ENCODE measurements at places on chromosomes 3 and 15.

DNA sequence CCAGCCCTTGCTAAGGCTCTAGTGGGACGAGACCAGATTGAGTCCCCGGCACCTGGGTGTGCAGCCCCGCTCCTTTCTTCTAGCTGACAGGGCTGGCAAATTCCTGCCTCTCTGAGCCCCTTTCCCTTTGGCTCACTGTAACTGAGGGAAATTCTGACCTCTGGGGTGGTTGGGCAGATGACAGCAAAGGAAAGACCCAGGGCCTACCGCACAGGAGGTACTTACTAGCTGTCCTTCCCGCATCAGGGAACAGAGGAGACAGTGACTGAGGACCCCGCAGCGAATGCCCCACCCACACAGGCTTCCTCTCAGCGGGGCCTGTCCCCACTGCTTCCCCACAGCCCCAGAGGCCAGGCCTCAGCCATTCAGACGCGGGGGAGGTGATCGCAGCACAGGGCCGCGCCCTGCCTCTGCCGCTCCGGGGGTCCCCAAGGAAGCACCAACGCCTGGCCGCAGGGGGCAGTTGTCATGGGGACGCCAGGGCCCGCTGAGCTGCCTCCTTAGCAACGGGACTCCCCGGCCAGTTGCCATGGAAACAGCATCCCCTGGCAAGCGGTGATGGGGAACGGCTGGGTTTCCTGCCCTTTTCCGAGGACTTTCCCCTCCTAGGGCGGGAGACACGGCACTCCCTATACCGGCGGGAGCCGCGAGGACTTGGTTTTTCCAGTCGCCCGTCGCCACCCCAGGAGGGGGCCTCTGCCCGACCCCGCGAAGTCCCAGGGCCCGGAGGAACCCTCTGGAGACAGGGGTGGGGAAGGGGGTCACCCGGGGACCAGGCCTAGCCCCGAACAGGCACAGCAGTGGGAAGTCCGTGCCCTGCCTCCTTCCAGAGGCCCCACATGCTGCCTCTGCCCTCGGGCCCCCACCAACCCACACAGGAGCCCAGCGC is 50.1 kb downstream of the HCN4 start:
- DNase-seq, result no peak

DNA sequence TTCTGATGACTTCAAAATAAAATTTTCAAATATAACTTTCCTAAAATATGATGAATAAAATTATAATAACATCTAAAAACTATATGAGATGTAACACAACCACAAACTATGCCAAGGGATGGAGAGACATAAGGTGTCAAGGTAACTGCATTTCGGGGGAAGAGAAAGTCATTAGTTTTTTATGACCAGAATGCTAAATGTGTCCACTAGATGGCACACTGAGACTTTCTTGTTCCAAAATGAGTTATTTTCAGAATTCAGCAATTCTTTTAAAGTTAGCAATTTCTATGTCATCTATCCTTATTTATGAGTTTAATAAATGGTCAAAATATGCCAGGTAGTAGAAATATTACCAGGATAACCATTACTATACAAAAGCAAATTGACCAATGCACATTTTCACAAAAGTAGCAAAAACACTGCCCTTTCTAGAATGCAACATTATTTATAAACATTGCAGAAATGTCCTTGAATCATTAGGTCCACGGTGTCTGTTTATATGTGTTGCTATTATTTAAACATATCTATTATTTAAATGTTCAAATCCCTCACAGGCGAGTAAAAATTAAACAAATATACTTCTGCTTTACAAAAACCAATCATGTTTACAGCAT is 374.2 kb downstream of the PLCL2 start:
- DNase-seq, result no peak

- DNase-seq, result no peak
These were observed 166.8 kb upstream of the LRRN1 start for GRCh38 chr3:3632449-3632848.

GRCh38 chr15:87954793-87955192 is 301.7 kb downstream of the NTRK3 start:
- no peak for DNase-seq

DNA sequence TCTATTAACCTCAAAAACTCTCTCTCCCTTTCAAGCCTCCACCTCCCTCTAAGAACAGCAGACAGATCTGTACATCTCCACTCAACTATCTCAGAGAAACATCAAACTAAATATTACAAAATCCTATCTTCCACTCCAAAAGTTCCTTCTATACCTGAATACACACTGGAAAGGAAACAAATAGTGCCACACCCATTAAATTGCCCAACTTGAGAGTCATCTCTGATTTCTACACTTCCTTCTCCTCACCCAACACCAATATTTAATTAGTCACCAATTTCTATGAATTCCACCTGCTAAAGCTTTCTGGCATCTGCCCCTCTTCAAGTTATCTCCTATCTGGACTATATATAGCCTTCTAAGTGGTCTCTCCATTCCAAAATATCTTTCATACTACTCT is 65.8 kb downstream of the PEAK1 start:
- DNase-seq, result no peak

DNA sequence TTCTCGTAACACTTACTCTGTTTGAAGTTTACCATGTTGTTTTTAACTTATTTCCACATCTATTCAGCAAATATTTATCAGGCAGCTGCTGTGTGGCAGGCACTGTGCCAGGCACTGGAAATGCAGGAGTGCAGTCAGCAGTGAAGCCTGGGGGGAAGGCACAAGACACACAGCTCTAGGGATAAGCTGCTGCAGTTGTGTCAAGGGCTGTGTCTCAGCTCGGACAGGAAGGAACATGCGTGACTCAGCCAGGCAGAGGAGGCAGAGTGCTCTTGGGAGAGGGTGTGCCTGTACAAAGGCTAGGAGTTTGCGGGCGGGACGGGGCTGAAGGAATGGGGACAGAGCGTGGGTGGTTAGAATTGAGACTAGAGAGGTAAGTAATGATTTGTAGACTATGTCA is 24.7 kb downstream of the LYSMD4 start:
- no peak for DNase-seq

- DNase-seq, result no peak
These were observed 3.2 kb downstream of the RTP3 start for GRCh38 chr3:46500656-46501635.

DNA sequence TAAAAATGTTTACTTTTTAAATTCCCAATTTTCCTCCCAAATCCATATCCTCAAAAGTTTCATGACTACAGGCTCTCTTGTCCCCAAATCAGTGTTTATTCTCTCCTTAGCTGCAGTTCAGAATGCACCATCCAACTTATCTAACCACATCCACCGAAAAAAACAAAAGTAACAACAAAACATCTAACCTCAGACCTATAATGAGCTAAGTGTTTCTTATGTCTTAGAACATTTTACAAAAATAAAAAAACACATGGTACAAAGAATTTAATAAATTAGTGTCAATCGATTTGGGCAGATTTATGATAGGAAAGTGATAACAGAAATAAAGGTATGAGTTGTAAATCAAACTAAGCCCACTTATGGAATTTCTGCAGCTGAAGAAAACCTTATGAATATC is 13.6 kb downstream of the SATB1 start:
- DNase-seq, result no peak

GRCh38 chr3:119894195-119894594 is 112.3 kb downstream of the NR1I2 start:
- DNase-seq, result no peak

- no peak for DNase-seq
These were observed 166.0 kb downstream of the NTRK3 start for GRCh38 chr15:88090481-88091011.
